ENCODE measurements at places on chromosomes 12 and 14.
A peak's percentile ranks its signal among the peaks of the same experiment; 100 is the strongest.

- no peak for DNase-seq
Measured at GRCh38 chr12:38954238-38954873, 49.0 kb upstream of the CPNE8 start.

DNA sequence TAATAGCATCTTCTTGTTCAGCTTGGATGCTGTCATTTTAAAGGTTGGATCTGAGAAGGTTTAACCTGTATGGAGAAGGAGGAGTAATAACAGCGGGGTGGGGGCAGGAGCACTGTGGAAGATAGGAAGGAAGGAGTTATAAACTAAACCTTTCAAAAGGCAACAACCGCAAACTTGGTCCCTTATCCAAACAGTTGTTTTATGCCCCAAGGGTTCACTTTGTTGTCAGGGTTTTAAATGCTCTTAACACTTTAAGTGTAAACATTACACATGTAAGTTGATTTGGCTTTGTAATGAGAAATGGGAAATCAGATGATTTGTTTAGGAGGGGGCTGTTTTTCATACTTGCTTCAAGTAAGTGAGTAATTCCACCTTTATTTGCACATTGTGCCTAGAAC, 3.0 kb downstream of the NPAS3 start:
- no peak for DNase-seq

DNA sequence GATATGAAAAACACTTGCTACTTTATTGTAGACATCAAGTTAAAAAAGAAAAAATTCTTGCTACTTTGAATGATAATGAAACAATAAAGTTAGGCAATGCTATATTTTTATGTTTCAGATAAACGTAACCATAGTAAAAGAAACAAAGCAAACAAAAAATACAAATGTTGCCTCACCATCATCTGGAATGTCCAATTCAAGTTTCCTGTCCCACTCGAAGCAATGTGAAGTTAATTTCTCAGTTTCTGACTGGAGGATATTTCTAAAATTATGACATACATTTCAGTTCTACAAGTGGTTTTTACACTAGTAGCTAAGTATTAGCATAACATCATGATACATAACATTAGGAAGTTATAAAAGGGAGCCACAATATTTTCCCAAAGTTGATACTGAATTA, 20.9 kb downstream of the DLGAP5 start:
- no peak for DNase-seq

DNA sequence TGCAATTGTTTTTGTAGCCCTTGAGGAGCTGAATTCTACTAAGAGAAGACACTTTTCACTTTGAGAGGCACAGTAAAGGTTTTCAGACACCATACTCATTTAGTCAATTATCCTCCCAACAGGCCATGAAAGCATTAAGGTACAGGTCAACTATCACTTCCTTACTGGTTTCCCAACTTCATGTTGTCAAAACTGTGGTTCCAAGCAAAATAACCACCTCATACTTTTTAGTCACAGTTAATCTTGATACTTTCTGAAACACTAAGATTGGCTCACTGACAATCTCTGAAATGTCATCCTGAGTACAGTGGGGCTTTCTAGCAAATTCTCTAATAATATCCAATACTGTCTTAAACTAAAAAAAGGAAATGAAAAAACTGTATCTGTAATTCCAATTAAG, 71.7 kb downstream of the SLC2A13 start:
- DNase-seq, result peak; percentile 10

GRCh38 chr12:105336411-105336810, 5.9 kb downstream of the C12orf75 start:
- DNase-seq, result no peak

DNA sequence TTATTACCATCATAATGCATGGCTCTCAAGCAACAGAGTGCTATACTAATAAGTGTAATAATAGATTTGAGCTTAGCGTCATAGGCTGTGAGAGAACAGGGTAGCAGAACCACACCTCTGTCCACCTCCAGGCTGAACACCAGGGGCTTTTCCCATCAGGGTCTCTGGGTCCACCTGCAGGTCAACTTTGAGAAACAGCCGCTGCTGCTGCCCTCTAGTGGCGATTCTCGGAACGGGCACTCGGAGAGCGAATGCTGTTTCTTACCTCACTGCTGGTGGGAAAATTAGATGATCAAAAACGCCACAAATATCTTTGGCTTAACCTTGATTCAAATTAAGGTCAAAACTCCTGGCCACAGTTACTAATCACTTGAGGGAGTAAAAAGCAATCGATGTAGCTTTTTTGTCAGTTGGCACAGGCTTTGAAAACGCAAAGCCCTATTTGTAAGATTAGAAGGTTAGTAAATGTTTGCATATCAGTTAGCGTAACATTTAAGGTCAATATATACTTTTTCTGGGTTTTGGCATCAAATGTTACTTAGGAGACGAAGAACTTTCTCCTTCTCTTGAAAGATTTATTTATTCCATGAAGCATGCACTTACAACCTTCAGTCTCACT, 127.9 kb upstream of the TMEM132D start:
- DNase-seq, result peak; percentile 26

- DNase-seq, result no peak
Measured at GRCh38 chr14:31596342-31597095, 35.3 kb downstream of the NUBPL start.

GRCh38 chr14:54562334-54562733, 4.6 kb upstream of the SAMD4A start:
- DNase-seq, result no peak

DNA sequence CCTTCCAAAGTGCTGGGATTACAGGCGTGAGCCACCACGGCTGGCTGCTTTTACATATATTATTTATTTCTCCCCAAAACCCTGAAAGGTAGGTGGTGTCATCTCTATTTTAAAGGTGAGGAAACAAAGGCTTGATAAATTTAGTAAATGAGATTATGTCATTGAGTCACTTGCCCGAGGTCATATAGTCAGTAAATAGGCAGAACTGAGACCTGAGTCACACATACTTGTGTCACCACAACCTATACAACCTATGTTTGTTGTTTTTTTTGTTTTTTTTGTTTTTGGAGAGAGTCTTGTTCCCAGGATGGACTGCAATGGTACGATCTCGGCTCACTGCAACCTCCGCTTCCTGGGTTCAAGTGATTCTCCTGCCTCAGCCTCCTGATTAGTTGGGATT, 12.8 kb downstream of the TSFM start:
- no peak for DNase-seq

DNA sequence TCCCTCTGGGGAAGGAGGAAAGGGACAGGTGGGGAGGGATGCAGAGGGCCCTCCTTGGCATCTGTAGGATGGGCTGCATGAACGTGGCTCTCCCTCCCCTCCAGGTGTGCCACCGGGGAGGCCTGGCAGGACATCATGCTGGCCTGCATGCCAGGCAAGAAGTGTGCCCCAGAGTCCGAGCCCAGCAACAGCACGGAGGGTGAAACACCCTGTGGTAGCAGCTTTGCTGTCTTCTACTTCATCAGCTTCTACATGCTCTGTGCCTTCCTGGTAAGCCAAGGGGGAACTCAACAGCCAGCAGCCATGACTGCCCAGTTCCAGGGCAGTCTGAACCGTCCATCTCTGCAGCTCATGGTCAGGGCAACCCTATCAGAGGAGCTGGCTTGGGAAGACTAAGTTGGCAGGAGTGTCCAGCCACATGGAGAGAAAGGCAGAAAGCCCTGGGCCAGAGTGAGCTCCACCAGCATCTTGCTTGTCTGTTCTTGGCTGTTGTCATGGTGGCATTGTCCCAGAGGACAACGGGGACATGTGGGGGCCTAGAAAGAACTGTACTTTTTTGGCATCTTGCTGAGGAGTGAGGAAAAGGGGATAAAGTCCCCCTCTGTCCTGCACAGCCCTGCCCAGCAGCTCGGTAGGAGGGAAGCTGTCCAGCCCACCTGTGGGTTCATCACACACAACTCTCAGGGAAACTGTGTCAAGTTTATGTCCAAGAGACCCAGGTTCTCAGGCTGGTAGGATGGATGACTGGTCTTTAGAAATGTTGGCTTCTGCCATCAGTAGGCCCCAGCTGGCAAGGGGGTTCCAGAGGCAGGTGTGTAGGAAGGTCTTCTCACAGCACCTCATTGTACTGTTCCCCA, 129.8 kb upstream of the FKBP4 start:
- DNase-seq, result no peak

DNA sequence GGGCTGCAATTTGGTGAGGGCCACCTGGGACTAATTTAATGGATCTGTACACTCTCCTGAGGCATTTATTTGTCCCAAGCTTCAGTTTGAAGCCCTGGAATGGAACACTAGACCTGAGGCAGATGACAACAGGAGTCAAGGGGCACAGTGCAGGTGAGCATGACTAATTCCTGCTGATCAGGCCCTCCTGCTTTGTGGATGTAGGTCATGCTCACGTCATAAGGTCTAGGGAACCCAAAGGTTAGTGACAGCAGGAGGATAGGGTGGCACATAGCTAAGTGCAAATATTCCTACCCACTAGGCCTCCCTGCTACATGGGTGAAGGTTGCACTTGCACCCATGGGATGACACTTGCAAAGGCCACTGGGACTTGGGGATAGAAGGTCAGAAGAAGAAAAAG, 30.8 kb downstream of the SDR9C7 start:
- no peak for DNase-seq

DNA sequence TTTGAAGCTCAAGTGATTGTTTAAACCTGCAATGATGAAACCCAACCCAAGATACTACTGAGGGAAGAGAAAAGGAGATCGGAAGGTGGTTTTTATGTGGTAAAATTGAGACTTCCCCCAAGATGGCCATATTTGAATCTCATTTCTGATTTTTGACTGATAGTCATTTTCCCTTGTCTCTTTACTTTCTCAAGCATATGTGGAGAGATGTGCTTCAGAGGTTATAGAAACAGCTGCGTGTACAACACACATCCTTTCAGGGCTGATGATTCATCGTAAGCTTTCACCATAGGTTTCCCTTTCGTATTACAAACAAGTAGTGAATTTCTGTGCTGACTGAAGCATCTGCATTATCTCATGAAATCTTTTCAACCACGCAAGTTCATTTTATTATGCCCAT, 276.2 kb downstream of the EMP1 start:
- peak; percentile 74 for DNase-seq

GRCh38 chr12:48961331-48961730, 4.0 kb upstream of the ARF3 start:
- no peak for DNase-seq

DNA sequence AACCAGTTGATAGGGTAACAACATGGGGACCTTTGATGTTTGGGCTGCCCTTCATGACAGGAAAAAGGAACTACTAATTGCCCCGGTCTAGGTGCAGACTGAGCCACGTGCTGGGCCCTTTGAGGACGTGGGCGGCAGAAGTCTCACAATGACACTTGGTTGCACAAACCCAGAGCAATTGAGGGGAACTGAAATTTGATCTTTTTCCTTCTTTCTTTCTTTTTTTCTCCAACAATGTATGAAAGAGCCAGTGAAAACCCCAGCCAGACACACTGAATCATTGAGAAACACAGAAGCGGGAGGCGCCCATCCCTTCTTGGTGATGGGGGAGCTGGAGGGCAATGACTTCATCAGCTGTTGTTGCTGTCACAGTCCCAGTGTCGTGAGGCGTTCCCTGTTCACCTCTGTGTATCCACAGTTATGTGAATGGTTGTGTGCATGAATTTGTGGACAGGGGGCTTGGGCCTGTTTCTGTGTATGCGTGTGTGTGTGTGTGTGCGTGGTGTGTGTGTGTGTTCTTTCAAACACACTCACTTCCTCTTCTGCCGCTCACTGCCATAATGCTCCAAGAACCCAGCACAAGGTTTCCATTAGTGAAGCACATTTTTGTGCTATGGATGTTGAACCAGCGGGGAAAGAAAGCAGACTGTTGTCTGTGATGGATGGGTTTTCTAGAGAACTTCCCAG, 137.5 kb upstream of the CCND2 start:
- DNase-seq, result peak; percentile 48

- DNase-seq, result no peak
Measured at GRCh38 chr12:120067084-120067869, 49.3 kb downstream of the RAB35 start.

GRCh38 chr14:105091517-105092170, 26.4 kb upstream of the GPR132 start:
- no peak for DNase-seq

DNA sequence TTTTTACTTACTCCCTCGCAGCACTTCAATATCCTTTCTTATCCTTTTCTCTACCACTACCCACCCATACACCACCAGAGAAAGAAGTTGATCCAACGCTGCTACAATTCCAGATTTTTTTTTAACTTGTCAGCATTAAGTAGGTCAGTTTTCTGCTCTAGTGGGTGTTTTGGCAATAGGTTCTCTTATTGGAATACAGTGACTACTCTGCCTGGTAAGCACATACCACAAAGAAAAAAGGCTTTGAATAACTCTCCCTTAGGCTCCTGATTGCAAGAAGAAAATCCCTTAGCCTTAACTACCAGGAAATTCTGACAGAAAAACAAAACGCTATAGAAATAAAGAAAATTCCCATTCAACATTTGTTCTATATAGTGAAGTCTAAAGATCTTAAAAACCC, 72.0 kb downstream of the NUMB start:
- DNase-seq, result peak; percentile 13

- DNase-seq, result no peak
Measured at GRCh38 chr14:100306998-100307765, 938 bp upstream of the SLC25A29 start.

GRCh38 chr12:14993537-14994266, 20.9 kb downstream of the PDE6H start:
- peak; percentile 55 for DNase-seq

GRCh38 chr12:65189028-65189718, 19.8 kb downstream of the LEMD3 start:
- no peak for DNase-seq

GRCh38 chr12:52277486-52278245, 3.2 kb downstream of the KRT86 start:
- DNase-seq, result no peak

DNA sequence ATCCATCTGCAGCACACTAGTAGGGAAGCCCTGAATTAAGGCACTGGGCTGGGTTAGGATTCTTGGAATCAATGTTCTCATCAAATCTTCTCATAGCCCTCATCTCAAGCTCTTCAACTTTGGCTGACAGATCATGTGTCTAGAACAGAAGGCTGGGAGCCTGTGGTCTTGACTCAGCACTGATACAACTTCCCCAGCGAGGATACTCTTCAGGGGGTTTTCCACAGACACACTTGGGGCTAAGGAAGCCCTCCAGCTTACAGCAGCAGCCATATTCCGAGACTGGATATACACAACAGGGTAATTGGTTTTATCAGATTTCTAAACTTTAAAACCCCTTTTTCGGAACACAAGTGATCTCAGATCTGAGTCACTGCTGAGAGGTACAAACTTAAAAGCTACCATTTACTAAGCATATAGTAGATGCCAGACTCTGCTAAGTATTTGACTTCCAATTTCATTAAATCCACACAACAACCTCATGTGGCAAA, 3.5 kb downstream of the FMNL3 start:
- DNase-seq, result peak; percentile 88

- DNase-seq, result no peak
Measured at GRCh38 chr14:61047021-61047420, 66.0 kb downstream of the SLC38A6 start.

- no peak for DNase-seq
Measured at GRCh38 chr12:58184212-58184611, 242.8 kb downstream of the ATP23 start.

GRCh38 chr14:98177551-98177950, 1094.4 kb downstream of the BCL11B start:
- no peak for DNase-seq

- DNase-seq, result no peak
Measured at GRCh38 chr12:32989705-32990104, 93.1 kb upstream of the PKP2 start.

All from fibroblast of mammary gland (primary cell).